Ureter (tissue), 1 donor: ENCODE measurements at places on chromosomes 4 and X. TPM values are rescaled to one million over a fixed set of nuclear protein-coding genes. Genes with fewer than 3 reads are reported as not detected.

GRCh38 chr4:1014291-1015167 lies 3.1 kb downstream of the FGFRL1 start:
- DNase-seq, result no peak

- no peak for DNase-seq
These were observed 76.5 kb upstream of the CITED1 start for GRCh38 chrX:72382202-72382595.

GRCh38 chrX:118545510-118545909 lies 49.9 kb downstream of the DOCK11 start:
- no peak for DNase-seq

DNA sequence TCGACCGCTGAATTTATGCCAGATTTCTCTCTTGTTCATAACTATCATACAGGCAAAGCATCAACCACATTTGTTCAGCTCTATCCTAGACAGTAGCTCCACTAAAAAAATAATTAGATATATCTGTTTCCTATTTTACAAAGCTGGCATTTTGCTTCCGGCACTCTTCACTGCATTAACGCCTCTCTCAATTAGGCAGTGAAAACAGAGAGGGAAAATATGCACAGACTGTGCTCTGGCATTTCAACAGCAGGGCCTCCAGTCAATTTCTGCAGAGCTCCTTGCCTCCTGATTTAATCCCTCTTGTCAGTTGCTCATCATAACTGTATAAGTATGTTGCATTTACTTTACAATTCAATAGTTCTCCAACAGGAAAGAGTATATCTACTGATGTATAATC lies 666.9 kb upstream of the INTU start:
- no peak for DNase-seq

DNA sequence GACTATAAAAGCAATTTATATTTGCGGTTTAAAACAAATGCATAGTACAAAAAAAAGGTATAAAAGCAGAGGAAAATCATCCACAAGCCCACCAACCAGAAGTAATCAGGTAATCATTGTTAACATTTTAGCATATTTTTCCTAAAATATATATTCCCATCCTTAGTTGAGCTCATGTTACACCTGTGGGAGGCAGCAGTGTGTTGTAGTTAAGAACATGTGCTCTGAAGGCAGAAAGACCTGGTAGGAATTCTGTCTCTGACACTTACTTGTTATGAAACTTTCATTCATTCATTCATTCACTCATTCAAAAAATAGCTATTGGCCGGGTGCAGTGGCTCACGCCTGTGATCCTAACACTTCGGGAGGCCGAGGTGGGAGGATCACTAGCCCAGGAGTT lies 15.4 kb upstream of the CDKL5 start:
- DNase-seq, result no peak

DNA sequence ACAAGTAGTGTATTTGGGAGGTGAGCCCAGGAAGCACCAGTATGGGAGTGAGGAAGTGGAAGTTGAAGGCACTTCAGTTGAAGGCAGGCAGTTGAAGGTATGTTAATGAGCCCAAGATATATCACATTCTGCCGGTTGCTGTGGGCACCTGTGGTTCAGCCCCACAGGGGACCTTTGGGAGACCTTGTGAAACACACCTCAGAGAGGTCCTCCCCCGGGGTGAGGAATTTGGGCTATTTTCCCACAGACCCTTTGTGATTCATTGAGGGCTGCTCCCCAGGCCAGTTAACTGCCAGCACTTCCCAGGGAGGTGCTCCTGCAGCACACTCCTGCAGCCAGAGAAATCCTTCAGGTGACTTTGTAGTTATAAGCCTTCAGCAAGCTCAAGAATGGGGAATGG lies 45.9 kb downstream of the PTCHD1 start:
- DNase-seq, result no peak

DNA sequence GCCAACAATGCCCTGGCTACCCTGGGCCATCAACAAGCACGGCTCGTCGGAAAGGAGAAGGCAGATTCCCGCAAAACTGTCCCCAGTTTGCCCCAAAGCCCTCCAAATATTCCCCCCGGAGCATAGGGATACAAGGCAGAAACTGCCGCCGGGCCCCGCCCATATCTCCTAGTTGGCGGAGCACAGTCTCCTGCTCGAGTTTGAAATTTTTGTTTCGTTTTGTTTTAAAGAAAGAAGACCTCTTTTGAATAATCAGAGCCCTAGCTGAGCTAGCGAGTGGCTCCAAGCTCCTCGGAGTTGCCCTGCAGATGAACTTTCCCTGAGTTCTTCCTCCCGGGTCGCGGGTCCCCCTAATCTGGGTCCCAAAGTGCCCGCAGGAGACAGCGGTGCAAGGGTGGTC lies 138.1 kb upstream of the ZIC3 start:
- no peak for DNase-seq

GRCh38 chr4:867526-868250 lies 41.8 kb upstream of the CPLX1 start:
- DNase-seq, result no peak

GRCh38 chrX:104112326-104112951 lies at the start of gene ZCCHC18:
ZCCHC18 (plus strand) TSS chrX:104112523; CDS start chrX:104114112, 1,589 bp downstream.
- peak; percentile 45 for DNase-seq

DNA sequence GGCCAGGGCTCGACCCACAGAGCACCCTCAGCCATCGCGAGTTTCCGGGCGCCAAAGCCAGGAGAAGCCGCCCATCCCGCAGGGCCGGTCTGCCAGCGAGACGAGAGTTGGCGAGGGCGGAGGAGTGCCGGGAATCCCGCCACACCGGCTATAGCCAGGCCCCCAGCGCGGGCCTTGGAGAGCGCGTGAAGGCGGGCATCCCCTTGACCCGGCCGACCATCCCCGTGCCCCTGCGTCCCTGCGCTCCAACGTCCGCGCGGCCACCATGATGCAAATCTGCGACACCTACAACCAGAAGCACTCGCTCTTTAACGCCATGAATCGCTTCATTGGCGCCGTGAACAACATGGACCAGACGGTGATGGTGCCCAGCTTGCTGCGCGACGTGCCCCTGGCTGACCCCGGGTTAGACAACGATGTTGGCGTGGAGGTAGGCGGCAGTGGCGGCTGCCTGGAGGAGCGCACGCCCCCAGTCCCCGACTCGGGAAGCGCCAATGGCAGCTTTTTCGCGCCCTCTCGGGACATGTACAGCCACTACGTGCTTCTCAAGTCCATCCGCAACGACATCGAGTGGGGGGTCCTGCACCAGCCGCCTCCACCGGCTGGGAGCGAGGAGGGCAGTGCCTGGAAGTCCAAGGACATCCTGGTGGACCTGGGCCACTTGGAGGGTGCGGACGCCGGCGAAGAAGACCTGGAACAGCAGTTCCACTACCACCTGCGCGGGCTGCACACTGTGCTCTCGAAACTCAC lies 3.6 kb downstream of the MID1IP1 start:
- DNase-seq, result peak; percentile 59

DNA sequence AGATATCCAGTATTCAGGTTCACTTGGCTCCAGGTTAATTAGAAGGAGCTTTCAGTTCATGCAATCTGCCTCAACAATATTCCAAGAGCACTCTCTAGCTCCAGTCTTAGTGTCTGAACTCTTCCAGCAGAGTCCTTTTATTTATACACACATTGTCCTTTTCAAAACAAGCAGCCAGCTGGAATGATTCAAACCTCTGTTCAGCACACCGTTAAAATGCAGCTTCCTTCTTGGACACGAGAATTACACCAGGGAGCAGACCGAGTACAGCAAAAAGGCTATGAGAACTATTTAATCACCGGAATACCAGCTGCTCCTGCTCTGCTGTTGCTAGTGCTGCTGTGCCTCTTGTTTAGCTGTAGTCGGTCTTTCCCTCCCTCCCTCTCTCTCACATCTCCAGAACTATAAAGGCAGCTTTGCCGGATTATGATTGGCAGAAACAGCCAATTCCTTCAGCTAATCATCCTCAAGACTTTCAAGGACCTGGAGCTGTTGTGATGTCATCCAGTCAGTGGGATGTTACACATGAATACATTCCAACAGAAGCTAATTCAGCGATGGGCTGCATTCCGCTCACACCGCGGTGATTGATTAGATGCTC lies at the start of gene NDST4:
Gene NDST4, minus strand, starts transcription at position 115 of the 601 bp plus-strand sequence. CDS start 36,584 bp downstream, outside the sequence.
- no peak for DNase-seq

DNA sequence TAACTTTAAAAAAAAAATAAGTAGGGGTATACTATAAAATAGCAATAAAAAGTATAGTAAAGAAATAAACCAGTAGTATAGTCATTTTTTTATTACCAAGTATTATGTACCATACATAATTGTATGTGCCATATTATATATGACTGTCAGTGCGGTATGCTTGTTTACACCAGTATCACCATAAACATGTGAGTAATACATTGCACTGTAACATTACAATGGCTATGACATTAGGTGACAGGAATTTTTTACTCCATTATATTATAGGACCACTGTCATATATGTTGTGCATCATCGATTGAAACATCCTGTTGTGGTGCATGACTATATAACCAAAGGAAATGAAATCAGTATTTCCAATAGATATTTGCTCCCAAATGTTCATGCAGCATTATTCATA lies 176.9 kb upstream of the ARHGAP24 start:
- DNase-seq, result no peak

GRCh38 chr4:83356899-83357661 lies 22.4 kb upstream of the HPSE start:
- DNase-seq, result no peak

- no peak for DNase-seq
These were observed 51.7 kb downstream of the GABRA3 start for GRCh38 chrX:152399395-152399794.

DNA sequence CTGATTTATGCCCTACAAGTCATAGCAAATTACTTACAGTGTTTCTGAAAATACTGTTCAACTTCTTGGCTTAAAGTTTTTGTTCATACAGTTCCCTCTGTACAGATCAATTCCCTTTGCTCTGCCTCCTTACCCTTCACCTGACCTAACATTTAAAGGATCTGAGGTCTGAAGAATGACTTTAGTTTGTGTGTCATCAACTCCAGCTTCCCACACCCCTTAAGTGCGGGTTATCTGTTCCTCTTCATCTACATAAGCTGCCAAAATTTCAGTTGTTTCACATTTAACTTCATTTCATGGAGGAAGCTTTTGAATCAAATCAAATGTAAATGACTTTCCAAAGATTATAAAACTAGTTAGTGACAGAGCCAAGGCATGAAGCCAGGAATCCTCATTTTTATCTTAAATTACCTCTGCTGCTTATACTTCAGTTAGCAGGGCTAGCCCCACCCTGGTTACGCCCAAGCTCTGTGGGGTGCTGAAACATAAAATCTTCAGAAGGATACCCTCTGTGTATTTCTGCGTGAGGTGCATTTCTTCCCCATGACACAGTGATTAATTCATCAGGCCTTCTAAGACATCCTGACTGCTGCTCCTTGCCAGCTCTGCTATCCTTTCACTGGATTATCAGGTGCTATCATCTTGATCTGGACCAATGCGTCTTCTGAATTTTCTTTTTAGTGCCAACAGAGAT lies 16.5 kb downstream of the CXCL1 start:
- DNase-seq, result no peak

GRCh38 chr4:79421483-79421882 lies 13.5 kb upstream of the GK2 start:
- no peak for DNase-seq

- DNase-seq, result no peak
These were observed 173.4 kb upstream of the GALNT7 start for GRCh38 chr4:172995161-172995560.

GRCh38 chr4:26298198-26298947 lies 22.4 kb upstream of the RBPJ start:
- DNase-seq, result no peak

DNA sequence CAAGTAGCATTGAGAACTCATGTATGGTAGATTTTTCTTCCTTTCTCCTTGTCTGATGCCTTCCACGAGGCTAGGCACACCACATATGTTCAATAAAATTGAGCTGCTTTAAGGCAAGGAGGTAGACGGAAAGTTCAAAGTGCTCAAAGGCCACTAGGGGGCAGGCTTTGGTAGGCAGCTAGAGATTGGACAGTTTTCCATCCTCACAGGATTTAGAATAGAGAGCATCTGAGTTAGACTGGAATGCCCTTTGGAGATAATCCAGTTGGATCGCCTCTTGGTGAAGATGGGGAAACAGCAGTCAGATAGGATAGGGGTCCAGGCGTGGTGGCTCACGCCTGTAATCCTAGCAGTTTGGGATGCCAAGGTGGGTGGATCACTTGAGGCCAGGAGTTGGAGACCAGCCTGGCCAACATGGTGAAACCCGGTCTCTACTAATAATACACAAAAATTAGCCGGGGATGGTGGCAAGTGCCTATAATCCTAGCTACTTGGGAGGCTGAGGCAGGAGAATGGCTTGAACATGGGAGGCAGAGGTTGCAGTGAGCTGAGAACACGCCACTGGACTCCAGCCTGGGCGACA lies 30.4 kb downstream of the ELF4 start:
- DNase-seq, result peak; percentile 56

- no peak for DNase-seq
These were observed 1025.5 kb downstream of the RPA4 start for GRCh38 chrX:97909245-97909644.

DNA sequence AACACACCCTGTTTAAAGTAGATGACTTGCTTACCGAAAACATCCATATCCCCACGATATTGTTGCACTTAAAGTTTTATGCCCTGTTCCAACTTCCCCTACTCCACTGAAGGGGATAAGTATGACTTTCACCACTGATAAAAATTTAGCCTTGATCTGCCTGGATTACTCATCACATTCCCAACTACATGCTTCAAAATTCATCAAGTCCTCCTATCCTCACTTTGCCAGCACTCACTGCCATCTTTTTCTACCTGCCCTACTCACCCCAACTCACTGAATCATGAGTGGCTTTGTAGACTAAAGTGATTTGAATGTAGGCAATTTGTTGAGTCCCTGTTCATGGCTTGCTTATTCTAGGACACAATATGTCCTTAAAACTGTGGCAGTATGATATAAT lies 12.2 kb upstream of the GPRIN3 start:
- DNase-seq, result no peak

- DNase-seq, result no peak
These were observed 57.2 kb downstream of the MAP9 start for GRCh38 chr4:155319516-155319915.

DNA sequence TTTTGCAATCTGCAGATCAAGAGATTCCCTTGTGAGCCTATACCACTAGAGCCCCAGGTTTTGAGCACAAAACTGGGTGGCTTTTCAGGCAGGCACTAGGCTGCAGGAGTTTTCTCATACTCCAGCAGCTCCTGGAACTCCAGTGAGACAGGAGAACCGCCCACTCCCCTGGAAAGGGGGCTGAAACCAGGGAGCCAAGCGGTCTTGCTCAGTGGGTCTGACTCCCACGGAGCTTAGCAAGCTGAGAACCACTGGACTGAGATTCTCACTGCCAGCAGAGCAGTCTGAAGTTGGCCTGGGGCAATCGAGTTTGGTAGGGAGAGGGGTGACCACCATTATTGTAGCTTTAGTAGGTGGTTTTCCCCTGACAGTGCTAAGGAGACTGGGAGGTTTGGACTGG lies 313.8 kb upstream of the TEX13C start:
- DNase-seq, result no peak

- DNase-seq, result peak; percentile 76
These were observed 217.6 kb downstream of the PTTG2 start for GRCh38 chr4:38177641-38178391.

Gene GAB3
- total RNA-seq, result 4.2 TPM

Gene IQCM
- not detected for total RNA-seq

Gene PDHA2
- total RNA-seq, result not detected

Gene DGKK
- not detected for total RNA-seq

Gene PRRG3
- total RNA-seq, result 0.91 TPM

Gene HTT
- 109 TPM for total RNA-seq

Gene ITGB1BP2
- 8.9 TPM for total RNA-seq

Gene TCEAL5
- 1.1 TPM for total RNA-seq

Gene HTN3
- not detected for total RNA-seq

Gene GPC4
- 8.0 TPM for total RNA-seq

Gene FAM9C
- total RNA-seq, result 0.26 TPM
